Mucosa of gallbladder (tissue), 1 donor: ENCODE measurements at places on chromosomes 2 and 18. TPM values are rescaled to one million over a fixed set of nuclear protein-coding genes. Genes with fewer than 3 reads are reported as not detected.

- no peak for DNase-seq
Observed at GRCh38 chr18:6427286-6427685, 12.6 kb upstream of the L3MBTL4 start.

DNA sequence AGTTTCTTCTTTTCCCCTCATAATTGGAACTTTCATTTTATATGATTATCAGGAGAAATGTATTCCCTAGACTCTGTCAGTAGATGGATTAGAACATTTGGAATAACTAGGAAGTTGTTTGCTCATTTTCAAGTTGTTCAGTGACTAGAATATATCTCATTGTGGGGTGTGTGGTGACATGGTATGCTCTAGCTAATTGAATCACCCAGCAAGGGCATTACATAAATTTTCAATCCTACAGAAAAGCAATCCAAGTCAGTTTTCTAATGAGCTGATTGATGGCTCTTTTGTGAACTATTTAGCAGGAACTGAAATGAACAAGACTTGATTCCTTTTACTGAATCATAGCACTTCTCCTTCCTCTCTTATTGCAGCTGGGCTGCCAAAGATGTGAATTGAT, 461.4 kb downstream of the TGIF1 start:
- no peak for DNase-seq

- no peak for DNase-seq
Observed at GRCh38 chr2:38164881-38165280, 88.9 kb upstream of the CYP1B1 start.

GRCh38 chr2:9993488-9994165, 42.1 kb downstream of the GRHL1 start:
- DNase-seq: no peak

DNA sequence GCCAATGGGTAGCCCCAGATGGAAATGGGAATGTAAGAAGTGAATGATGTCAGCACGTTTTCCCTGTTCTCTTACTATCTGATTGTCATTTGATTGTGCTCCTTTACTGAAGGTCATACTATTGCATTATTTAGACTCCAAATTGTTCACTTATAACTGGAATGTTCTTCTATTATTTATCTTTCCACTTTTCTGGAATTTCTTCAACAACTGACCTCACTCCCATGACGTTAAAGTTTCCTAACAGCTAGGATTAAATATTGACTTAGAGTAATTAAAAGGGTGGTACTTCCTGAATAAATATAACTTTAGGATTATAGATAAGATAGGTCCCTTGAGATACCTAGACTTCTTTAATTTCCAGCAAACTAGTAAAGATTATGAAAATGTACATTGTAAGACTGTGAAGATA, 10.9 kb upstream of the GULP1 start:
- no peak for DNase-seq

DNA sequence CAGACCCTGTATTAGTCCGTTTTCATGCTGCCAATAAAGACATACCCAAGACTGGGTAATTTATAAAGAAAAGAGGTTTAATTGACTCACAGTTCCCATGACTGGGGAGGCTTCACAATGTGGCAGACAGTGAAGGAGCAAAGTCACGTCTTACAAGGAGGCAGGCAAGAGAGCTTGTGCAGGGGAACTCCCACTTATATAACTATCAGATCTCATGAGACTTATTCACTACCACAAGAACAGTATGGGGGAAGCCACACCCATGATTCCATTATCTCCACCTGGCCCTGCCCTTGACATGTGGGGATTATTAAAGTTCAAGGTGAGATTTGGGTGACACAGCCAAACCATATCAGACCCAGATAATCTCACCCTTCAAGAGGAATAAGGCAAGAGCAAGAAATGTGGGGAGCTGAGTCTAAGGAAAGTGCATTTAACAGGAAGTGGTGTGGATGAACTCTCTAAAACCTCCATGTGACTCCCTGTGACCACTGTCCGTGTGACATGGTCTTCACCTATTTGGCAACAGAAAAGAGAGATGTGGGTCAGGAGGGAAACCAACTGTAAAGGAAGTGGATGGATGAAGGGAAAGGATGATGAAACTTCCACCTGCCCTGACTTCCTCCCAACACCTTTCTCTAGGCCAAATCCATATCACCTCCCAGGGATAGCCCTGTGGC, 110.6 kb downstream of the ATL2 start:
- DNase-seq: no peak

DNA sequence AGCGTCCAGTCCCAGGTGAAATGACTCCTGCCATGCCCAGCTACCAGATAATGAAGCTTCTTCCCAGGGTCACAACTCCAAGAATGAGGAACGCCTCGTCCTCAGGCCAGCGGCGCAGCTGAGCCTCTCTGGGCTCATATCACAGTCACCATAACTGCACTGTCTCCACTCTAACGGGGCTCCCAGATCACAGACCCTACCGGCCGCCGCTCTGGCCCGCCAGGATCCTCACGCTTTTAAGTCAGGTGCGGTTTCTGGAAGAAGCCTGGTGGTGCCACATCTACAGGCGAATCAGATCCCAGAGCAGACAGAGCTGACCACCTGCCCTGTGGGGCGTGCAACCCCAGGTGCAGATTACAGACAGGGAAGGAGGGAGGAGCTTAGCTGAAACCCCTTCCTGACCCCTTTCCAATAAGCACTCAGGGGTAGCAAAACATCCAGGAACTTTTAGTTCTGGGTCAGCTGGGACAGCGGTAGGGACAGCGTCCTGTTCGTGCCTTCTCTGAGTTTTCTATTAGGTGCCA, 3.7 kb upstream of the ACKR3 start:
- no peak for DNase-seq

DNA sequence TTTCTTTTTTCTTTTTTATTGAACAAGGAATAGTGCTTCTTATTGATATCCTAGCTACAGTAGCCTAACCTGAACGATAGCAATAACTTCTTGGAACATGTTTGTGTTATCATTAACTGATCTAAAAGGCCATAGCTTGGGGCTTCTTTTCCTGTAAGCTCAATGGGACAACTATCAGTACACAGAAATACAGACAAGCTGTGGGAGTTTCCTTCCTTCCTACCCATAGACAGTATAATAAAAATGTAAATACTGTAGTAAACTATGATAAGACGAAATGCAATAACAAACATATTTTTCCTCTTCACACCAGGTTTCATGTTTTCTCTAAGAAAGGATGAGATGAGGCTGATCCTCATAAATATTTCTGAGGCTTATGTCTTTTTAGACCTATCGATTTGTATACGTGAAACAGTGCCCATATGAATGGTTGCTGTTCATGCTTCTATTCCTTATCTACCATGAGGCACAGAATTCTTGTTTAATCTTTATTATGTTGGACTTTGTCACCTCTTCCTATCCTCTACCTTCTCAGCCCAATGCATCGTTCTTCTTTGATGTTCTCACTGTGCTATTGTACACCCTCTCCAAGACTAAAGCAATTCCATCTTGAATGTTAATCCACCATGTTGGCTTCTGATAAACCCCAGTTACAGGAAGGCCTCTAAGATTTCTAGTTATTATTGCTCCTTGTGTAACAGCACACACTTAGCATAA, 361.4 kb downstream of the DCC start:
- DNase-seq: no peak

- no peak for DNase-seq
Observed at GRCh38 chr2:64498438-64498837, 25.7 kb upstream of the AFTPH start.

- no peak for DNase-seq
Observed at GRCh38 chr2:200702646-200703118, 109.0 kb upstream of the BZW1 start.

DNA sequence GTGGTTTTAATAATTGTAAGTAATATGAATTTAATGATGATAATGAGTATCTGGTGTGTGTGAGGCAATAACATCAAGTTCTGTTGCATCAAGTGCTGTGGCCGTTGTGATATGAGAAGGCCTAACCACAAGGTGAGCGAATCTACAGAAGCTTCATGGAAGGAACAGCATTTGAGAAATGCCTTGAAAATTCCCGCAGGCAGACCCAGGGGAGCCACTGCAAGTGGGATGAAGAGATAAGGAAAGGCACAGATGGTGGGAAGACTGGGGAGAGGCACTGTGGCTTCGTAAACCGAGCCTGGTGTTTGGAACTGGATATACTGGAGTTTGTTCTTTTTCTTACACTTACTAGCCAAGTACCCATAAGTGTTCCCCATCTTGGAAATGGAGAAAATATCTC, 357.5 kb downstream of the PTPRM start:
- DNase-seq: no peak

DNA sequence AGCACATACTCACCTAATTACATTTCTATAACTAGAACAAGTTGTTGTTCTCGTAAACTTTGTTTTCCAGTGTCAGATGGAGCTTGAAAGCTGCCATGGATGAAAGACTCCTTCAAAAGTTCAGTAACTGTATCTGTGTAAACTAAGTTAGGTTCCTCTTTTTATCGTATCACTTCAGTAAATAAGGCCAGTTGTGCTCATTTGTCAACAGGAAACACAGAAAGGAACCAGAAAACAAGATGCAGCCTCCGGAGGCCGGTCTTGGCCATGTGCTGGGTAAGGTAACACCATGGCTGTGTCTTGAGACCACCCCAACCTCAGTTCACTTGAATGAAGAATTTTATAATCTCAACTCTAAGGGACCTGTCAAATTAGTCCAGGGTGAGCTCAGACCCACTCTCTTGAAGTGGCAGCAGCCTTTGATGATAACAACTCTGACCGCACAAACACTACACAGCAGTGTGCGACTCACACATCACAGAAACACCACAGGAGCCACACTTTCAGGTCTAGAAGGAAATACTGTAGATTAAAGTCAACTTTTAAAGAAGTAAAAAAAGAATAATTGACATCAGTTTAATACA, 213.8 kb downstream of the AFF3 start:
- DNase-seq: no peak

DNA sequence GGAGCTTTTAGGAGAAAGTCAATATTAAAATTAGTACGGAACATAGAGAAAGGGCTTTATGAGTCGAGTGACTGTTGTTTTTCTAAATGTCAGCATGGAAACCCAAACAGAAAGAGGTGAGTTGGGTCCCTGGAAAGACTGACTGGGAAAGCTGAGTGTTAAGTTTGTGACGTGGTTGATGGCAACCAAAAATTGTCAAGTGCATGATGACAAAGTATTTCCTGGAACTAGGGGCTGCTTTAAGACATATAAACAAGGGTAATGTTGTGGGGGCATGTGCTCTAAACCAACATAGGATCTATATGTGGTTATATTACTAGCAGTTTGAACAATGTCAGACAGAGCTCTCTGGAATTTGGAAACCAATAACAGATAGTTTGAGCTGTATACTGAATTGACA, 50.9 kb upstream of the GPD2 start:
- DNase-seq: no peak

Gene SCN7A
- 9.6 TPM for total RNA-seq

Gene CACNB4
- 1.8 TPM for total RNA-seq

Gene CYS1
- 27.8 TPM for total RNA-seq
